ENCODE measurements at places on chromosomes 6 and 20.

DNA sequence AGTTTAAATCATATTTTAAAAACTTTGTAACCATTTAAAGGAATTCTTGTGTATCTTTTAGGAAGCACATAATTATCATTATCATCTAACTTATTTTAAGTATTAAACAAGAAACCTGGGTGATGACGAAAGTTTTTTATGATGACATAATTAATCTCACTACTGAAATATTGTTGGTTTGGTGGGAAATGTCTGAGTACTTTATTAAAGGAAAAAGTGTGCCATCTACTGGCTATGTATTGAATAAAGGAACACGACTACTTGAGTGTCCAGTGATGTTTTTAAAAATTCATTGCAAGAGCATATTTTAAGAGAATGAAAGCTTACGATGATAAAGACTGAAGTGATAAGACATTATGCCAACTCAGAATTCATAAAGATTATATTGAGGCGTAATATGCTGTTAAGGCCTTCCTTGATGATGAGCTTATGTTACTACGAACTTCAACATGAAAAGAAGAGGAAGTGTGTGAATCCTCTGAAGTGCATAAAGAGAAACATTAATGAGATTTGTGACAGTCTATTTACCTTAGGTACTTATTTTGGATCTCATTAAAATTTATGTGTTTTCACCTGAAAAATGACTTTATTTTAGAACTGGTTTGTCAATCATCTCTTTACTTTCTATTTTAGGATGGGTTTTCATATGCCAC lies 12.0 kb upstream of the TRMT11 start:
- DNase-seq, result no peak

DNA sequence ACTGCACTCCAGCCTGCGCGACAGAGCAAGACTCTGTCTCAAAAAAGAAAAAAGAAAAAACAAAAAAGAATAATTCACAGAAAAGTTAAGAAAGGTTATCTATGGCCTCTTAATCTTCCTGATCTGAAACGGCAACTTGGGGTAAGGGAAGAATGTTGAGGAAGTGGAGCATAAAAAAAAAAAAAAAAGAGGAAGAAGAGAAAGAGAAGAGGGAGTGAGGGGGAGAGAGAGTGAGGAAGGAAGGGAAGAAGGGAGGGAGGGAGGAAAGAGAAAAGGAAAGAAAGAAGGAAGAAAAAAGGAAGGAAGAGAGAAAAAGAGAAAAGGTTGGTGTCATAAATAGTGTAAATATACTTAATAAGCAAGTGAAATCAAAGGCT lies 68.9 kb upstream of the NCOA3 start:
- DNase-seq, result no peak

DNA sequence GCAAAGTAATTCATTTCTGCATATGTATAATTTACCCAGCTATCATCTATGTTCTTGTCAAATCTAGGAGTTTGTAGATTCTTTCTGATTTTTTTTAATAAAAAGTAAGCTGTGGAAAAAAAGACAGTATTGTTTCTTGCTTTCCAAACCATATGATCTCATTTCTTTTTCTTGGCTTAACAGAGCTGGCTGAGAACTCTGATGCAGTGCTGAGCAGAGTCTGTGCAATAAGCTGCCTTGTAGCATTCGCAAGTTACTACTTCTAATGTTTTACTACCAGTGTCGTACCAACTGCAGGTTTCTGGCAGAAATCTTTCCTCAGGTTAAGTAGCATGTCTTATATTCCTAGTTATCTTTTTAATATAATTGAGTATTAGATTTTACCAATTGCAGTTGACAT lies 15.6 kb downstream of the RRBP1 start:
- DNase-seq, result no peak

GRCh38 chr20:56629464-56630085 lies 469 bp downstream of the TFAP2C start:
- DNase-seq, result no peak

GRCh38 chr6:70717038-70717801 lies 49.5 kb downstream of the SMAP1 start:
- no peak for DNase-seq

DNA sequence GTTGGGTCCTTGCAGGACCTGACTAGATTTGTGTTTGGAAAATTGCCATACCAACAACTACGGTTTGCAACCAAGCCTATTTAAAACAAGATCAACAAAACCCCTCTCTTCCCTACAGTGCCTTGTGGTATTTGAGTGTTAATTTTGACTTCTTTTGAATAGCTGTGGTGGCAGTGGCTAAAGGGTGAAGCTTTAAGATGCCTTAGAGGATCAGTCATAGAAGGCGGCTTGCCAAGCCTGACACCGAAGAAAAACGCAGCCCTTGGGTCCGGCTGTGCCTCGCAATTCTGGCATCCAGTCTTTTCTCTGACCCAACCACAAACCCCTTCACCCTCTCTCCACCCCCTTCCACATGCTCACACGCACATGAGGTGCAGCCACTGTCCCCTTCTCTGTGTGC lies 32.6 kb downstream of the BMP6 start:
- no peak for DNase-seq

DNA sequence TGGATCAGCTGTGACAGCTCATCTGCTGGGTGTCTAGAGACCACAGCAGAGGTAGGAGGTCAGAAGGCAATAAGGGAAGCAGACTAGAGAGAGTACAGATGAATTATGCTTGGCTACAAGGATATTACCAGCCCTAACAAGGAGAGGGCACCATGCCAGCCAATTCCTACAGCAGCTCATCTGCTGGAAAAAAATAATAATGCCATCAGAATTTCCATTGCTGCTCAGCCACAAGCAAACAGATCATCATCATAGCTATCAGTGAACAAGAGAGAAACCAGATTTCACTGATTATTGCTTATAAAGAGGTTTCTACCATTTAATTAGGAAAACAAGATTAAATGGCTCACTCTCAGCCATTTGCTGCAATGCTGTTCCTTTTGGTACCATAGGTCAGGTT lies 66.5 kb downstream of the PSMG4 start:
- no peak for DNase-seq

DNA sequence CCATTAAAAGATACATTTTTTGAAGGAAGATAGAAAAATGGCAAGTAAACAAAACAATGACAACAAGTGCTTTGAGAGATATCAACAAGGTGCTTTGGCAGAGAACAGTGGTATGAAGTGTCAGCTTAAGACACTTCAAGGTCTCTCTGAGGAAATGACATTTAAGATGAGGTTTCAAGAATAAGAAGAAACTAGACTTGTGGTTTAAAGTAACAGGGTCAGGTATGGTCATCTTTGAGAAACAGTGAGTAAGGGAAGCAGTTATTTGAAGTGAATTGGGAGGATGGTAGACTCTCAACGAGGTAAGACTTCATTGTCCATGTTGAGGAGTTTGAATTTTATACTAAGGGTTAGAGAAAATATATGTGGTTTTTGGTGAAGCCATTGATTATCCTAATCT lies 77.8 kb downstream of the SYCP2L start:
- DNase-seq, result no peak

DNA sequence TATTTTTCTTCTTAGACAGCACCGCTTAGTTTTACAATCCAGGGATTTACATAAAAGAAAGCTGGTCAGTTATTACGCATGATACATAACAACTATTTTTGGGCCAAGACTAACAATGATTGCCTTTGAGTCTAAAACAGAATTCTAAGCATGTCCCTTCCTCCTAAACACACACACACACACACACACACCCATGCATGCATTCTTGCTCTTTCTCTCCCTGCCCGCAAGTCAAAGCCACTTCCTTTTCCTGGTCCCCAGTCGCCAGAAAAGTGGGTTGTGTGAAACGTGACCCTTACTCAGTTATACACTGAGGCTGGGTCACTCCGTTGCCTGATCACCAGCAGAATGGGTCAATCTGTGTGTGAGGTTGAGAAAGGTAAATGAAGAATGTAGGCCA lies 31.4 kb downstream of the FYN start:
- no peak for DNase-seq

GRCh38 chr6:46098678-46099077 lies 31.1 kb upstream of the ENPP4 start:
- DNase-seq, result no peak

- DNase-seq, result no peak
These were observed 366.2 kb downstream of the TFAP2A start for GRCh38 chr6:10048370-10049297.

DNA sequence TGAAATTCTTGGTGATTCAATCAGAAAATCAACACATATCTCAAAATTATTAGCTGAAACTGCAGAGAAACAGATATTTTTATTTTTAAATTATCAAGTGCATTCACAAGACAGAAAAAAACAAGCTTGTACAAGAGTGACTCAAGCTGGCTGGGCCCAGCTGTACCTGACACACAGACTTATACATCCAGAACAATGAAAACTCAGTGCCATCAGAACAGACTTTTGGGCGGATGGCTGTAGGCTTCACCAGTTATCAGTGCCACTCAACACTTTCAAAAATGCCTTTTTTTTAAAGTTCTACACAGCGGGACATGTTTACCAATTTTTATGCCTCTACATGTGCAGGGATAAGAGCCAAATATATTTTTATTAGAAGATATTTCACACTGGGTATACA lies 102.8 kb downstream of the MYB start:
- no peak for DNase-seq

DNA sequence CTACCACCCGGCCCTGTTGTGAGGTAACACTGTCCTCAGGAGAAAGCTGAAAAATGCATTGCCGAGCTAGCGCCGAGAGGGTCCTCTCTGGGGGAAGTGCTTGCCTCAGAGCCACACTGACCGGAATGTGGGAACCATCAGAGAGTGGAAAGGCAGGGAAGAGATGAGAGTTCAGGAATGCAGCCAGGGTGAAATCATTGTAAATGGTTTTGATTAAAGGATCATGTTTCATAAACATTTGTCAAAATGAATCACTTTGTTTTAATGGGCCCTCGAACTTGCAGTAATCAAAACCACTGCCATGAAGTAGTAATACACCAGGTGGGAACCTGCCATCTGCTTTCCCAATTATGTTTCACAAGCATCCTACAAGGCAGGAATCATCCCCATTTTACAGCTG lies 16.9 kb upstream of the IL17F start:
- DNase-seq, result no peak

DNA sequence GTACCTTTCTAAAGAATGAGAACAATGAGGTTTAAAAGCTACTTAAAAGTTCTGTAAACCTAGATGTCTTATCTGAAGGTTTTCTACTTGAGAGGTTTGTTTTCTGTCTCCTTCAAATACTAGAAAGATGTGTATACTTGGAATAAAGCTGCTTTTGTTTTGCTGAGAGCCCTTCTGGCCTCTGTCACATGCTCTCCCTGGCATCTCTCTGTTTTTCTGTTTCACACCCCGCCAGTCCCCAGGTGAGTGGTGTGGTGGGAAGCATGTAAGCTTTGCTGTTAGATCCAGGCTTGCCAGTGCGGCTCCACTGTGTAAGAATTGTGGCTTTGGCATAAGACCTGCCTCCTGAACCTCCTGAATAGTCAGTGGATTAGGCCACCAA lies 56.8 kb downstream of the SNX9 start:
- no peak for DNase-seq

- DNase-seq, result no peak
These were observed 595 bp downstream of the HAO1 start for GRCh38 chr20:7939663-7940062.

GRCh38 chr6:157974341-157974894 lies 7.2 kb upstream of the SYNJ2 start:
- DNase-seq, result no peak

GRCh38 chr6:25413207-25413905 lies 134.2 kb downstream of the CARMIL1 start:
- DNase-seq, result no peak

GRCh38 chr6:33820243-33820642 lies 16.4 kb upstream of the MLN start:
- DNase-seq, result no peak

- DNase-seq, result no peak
These were observed 1.6 kb downstream of the PRDM13 start for GRCh38 chr6:99608059-99608885.

GRCh38 chr6:72271531-72271930 lies 350.3 kb upstream of the KCNQ5 start:
- DNase-seq, result no peak

GRCh38 chr6:125277838-125278237 lies 23.9 kb downstream of the HDDC2 start:
- DNase-seq, result no peak

DNA sequence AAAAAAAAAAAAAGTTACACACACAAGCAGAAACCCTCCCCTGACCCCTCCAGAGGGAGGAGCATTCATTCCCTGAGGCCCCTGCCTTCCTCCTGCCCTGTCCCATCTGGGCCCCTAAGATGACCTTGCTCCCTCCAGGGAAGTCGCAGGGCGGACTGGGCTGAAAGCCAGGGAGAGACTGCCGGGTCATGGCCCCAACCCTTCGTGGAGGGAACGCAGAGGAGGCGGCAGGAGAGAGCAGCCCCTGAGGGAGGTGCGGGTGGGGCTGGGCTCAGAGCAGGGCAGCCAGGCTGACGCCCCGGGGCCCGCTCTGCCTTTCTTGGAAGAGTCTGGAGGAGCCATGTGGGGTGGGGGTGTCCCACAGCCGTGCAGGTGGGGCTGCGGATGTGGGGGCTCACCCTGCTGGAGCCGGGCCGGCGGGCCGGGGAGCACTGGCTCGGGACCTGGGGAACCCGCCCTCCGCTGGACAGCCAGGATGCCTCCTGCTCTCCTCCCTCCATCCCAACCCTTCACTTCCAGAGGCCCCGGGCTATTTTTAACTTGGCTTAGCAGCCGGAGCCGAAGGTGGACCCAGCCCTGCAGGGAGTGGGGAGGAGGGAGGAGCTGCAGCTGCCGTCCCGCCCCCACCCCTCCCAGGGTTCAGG lies 15.0 kb upstream of the ABHD16B start:
- DNase-seq, result no peak

DNA sequence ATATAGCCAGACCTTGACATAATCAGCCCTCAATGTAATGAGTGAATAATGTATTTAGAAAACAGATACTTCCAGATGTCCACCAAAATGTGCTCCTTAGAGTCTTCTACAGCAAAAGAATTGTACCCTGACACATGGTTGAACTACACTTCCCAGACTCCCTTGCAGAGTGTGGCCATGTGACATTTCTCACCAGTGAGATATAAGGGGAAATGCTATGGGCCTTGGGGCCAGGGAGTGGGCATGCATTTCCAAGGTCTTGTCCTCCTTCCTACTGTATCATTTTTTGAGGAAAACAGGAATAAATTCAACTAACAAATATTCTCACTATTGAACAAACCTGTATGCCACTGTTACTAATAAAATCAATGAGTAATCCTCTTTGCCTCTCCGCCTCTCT lies 211.4 kb upstream of the SMLR1 start:
- DNase-seq, result no peak

DNA sequence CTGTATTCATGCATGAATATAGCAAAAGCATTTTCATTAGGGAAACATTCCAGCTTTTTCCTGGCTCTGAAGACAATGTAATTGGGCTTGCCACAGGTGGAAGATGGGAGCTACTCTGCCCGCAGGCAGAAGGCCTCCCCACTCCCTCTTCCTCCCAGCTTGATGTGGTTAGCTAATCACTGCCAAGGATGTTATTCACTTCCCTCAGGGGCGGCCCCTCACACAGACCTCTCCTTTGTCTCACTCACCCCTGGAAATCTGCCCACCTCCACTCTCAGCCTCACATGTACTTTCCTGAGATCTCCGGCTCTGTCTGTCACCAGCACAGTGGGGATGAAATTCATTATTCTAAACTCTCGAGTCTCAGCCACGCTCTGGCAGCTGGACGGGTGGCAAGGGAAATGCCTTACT lies 100.7 kb downstream of the ANKRD60 start:
- DNase-seq, result no peak
